CD4-positive, alpha-beta T cell treated with Interleukin-4 for 1 hour (primary cell): ENCODE measurements at places on chromosomes 5 and 9.
A peak's percentile ranks its signal among the peaks of the same experiment; 100 is the strongest.

DNA sequence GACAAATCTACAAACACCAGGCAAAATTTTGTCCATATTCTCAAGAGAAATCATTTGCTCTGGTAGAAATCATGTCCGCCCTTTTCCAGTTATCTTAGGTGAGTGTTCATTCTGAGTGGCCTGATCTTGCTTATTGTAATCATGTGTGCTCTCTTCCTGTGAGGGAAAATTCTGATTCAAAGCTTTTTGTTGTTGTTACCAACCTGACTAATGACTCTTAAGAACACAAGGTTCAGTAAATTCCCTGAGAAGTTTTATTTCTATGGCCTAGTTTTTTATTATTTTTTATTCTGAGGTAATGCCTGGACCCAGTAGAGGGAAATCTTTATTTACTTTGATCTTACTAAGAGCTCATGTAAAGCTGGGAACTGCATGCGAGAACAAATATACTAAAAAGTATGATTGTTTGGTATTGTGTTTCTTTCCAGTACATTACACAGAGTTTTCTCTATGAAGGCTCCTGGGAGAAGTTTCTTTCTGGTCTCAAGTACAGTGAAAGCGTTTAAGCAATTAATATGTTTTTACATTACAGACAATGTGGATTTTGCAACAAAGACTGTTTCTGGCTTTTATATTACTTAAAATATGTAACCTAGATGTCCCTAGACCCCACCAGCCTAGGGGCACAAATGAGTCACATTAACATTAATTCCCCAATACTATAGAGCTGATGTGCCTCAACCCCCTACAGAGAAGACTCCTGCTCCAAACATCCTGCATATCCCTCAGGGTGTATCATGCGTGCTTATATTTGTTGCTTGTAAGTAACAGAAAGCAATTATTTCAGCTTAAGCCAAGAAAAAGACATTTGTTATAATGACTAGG lies 138.1 kb downstream of the TMEM167A start:
- DNase-seq, result no peak

DNA sequence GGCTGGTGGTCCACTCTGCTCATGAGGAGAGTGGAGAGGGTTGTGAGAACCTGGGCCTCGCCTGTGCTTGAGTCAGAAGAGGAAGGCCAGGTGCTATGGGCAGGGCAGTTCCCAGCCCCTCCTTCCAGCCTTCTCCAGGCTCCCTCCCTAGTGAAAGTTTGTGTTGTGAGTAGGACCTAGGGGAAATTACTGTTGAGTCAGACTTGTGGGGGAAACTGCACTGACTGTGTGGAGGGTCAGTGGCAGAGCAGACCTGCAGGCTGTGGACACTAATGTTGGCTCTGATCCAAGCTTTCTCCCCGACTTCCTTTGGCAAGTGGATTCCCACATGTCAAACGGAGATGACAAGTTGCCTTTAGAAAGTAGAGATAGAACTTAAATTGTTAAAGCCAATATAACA lies 102.6 kb downstream of the ARHGAP26 start:
- no peak for DNase-seq

- no peak for DNase-seq
Measured at GRCh38 chr5:32163053-32163452, 11.1 kb downstream of the GOLPH3 start.

GRCh38 chr9:18067548-18068120 lies 406.3 kb upstream of the ADAMTSL1 start:
- DNase-seq, result no peak

DNA sequence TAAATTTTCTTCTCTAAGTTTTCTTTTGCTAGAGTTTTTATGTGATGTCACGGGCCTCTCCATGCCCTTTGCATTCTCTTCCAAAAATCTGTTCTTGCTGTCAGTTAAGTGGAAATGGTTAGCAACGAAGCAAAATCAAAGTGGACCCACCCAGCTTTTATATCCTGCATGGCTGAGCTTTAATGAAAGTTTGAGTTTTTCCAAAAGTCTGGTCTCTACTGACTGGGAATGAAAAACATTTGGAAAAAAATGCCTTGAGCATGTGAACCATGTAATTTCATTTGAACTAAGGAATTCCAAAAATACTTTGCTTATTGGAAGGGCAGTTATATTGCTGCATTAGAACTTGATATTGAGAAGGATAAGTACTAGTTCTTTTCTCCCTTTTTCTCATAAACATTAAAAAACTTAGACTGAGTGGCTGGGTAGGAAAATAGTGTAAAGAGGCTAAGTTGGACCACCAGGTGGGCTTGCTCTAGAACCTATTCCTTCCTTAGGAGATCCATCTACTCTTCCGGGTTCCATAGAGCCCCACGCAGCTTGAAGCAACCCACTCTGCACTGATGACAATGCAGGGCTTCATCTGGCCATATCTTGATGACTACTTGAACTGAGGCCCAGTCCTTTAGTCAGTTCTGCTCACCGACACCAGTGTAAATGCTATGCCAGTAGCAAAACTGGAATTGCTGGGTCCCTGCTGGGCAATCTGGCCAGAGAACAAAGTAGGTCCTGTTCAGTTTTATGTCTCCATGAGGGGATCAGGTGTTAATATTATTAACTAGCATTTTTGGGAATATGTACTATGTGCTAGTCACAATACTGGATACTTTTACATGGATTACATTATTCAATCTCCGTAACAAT lies 17.4 kb upstream of the RIC1 start:
- no peak for DNase-seq

GRCh38 chr9:93301291-93301811 lies 117.4 kb downstream of the WNK2 start:
- no peak for DNase-seq

- DNase-seq, result no peak
Measured at GRCh38 chr9:73979894-73980264, 517.3 kb upstream of the RORB start.

DNA sequence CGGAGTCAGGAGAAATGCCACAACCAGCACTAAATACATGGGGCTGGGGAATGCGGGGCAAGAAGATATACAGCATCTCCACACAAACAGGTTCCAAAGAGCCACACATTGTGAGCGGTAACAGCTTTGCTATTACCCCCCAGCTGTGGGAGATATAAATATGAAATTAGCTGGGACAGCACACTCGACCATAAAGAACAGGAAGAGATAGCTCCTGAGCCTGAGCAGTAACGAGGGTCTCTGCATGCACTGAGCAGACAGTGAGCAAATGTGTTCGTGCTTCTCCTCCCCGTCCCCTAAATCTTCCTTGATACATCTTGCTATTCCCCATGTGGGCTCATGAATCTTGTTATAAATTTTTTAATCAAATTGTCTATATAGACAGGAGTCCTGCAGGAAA lies 53.1 kb downstream of the ADAMTS2 start:
- DNase-seq, result no peak

- no peak for DNase-seq
Measured at GRCh38 chr9:88508326-88508725, 26.7 kb upstream of the NXNL2 start.

- DNase-seq, result peak; percentile 84
Measured at GRCh38 chr9:97984188-97985057, 1.3 kb downstream of the ANP32B start.

DNA sequence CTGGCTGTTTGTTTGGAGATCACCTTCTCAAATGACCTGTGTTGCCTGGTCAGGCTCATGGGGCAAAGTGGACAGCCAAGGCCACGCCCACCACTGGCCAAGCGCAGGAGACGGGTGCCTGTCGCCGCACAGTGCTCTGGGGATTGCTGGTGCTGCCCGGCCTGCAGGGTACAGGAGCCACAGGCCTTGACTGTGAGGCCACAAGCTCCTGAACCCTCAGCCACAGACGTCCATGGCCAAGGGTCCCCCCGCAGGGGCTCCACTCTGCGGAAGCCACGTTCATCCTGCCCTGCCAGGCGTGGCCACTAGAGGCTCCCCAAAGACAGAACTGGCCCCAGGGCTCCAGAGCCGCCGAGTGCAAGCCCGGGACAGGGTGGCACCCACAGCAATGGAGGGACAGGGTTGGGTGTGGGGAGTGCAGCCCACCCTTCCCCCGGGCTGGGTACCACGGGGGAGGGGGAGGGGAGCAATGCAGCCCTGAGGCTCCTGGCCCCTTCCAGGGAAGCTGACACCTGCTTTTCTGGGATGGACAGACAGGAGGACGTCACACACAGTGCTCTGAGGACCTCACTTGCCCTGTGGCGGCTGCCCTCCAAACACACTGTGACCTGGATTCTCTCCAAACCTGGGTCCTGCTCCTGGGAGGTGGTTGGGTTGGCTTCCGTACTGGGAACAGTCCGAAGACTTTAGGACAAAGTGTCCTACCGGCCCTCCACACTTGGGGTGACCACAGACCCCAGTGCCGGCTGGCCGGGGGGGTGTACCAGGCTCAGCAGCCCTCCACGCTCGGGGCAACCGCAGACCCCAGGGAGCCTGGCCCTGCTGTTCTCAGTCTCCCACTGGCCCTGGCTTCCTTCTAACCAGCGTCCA lies 21.5 kb downstream of the TPPP start:
- DNase-seq, result peak; percentile 69

- no peak for DNase-seq
Measured at GRCh38 chr5:123105864-123106263, 16.8 kb downstream of the PRDM6 start.
